AG09309 (cell line): ENCODE measurements at places on chromosomes 4 and X.

GRCh38 chrX:119008110-119008744 is 33.8 kb downstream of the LONRF3 start:
- no peak for DNase-seq

- DNase-seq: peak; percentile 14
Measured at GRCh38 chr4:174314770-174315169, 31.1 kb downstream of the CEP44 start.

- DNase-seq: peak; percentile 77
Measured at GRCh38 chr4:53714236-53715140, 123.2 kb upstream of the LNX1 start.

GRCh38 chrX:115561605-115562479 is 868 bp downstream of the PLS3 start:
- DNase-seq: no peak

GRCh38 chrX:120365320-120365719 is 3.4 kb downstream of the ATP1B4 start:
- no peak for DNase-seq

DNA sequence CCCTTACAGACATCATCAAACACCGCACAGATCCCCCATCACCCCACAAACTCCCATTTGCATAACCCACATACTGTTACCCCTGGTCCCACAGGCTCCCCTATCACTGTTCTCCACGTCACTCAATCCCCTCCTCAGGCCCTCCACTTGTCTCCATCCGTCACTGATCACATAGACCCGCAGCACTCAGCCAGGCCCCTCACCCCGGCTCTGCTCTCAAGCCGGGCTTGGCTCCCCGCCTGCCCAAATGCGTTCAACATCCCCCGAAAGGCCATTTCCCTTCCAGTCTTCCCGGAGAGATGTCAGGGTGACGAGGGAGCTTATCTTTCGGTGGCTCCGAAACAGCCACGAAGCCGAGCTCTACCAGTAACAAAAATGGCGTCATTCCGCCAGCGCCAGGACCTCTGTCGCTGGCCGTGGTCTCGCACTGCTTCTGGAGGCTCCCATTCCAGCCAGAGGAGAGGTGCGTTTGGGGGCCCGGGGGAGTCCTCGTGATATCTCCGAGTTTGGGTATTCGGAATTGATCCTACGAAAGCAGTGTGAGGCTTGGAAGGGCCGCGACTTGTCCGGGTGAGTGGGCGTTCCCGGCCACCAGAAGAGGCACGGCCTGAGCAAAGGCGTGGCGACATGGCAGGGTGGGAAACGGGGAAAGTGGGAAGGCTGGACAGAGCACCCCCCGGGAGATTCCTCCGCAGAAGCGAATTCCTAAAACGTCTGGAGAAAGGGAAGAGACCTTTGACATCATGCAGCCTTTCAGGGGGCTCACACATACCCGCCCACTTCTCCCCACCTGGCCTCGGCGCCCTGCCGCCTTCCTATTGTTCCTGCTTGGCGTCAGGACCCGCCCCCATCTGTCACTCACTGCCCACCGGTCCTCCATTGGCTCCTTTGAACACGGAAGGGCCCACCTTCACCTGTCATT is at the start of gene ZNF630:
ZNF630 (minus strand) TSS at position 577 of the 922 bp plus-strand sequence. CDS start 4,754 bp downstream, outside the sequence.
- DNase-seq: no peak
